T-helper 17 cell (primary cell): ENCODE measurements at places on chromosomes 16 and 17. TPM values are rescaled to one million over a fixed set of nuclear protein-coding genes. Genes with fewer than 3 reads are reported as not detected.
A peak's percentile ranks its signal among the peaks of the same experiment; 100 is the strongest.

DNA sequence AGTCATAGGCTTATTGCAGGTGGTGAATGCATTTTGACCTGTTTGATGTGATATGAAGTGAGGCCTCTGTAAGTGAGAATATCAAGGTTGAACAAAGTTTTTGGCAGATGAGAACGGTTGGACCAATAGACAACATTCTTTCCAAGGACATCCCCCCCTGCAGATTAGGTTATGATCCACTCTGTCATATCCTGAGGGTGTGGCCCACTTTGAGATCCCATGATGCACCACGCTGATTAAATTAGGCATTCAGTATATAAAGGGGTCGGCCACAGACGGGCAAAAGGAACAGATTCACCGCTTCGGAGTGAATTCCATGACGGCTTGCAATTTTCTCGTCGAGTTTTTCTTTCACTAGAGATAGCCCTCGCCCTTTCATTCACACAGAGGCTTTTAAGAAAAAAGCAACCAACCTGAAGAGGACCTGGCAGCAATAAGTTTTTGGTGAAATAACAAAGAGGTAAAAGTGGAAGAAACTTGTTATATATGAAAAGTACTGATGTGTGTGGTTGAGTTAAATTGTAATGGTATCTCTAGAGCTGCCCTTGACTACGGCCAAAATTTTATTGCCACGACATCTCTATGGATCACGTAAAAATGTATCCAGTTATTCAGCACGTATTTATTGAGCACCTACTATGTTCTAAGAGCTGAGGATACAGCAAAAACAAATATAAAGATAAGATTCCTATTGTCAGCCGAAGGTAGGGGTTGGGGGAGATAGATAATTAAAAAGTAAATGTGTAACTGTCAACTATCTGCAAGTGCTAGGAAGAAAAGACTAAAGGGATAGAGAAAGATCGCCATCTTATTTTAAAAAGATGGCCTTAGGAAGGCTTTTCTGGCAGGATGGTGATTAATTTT is 1.7 kb upstream of the RBBP6 start:
- no peak for DNase-seq

DNA sequence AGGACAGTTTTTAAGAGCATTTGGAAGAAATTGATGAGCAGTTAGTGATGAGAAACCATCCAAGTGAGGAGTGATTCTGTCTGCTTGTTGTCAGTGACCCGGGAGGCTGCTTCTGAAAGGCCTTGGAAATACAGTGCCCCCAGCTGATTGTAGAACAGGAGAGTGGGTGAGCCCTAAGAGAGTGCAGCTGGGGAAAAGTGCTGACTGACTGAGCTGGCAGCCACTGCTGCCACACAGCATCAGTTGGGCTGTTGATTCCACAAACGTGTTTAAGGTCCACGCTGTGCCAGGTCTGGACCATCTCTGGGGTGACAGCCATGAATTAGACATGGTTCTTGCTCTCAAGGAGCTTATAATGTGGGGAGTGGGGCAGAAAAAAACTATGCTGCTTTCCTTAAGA is 18.9 kb downstream of the NUP93 start:
- DNase-seq: no peak

DNA sequence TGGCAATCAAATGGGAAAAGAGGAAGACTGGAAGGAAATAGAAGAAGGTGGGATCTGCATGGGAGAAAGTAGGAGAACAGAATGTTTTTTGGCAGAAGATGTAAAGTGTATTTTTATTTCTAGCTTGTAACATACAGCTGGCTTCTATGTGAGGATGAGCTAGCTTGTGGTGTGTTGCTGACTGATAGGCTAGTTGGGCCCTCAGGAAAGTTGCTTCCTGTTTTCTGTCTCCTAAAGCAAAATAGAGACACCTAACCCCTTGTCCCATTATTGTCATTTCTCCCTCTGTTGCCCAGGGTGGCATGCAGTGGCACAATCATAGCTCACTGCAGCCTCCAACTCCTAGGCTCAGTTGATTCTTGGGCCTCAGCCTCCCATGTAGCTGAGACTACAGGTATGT is 15.9 kb downstream of the TNRC6A start:
- no peak for DNase-seq

- no peak for DNase-seq
Observed at GRCh38 chr16:59116744-59117143, 382.6 kb upstream of the GOT2 start.

- DNase-seq: no peak
Observed at GRCh38 chr16:8194794-8195193, 395.5 kb downstream of the TMEM114 start.

- no peak for DNase-seq
Observed at GRCh38 chr17:59764292-59764741, 56.9 kb downstream of the VMP1 start.

- no peak for DNase-seq
Observed at GRCh38 chr17:42673885-42674754, 2.7 kb downstream of the PLEKHH3 start.

DNA sequence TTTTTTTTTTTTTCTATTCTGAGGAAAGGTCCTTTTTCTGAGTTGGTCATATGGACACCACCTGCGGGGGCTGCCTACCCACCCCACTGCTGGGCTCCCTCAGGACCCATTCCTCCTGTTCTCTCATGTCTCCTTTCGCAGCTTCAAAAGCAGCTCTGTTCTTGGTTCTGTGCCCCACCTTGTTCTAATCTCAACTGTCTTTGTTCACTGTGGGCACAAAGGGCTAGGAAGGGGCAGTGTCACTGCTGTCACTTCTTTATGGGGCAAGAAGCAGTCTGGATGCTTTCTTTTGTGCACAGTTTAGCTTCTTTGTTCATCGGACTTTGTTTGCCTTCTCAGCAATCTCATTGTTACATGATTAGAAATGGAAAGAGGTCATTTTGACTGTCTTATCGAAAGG is 7.1 kb downstream of the GOSR2 start:
- no peak for DNase-seq

- peak; percentile 59 for DNase-seq
Observed at GRCh38 chr16:85275533-85276249, 163.4 kb upstream of the CIBAR2 start.

- DNase-seq: no peak
Observed at GRCh38 chr16:46745617-46746016, 2.5 kb downstream of the MYLK3 start.

- no peak for DNase-seq
Observed at GRCh38 chr17:1322480-1322879, 43.0 kb downstream of the TRARG1 start.

DNA sequence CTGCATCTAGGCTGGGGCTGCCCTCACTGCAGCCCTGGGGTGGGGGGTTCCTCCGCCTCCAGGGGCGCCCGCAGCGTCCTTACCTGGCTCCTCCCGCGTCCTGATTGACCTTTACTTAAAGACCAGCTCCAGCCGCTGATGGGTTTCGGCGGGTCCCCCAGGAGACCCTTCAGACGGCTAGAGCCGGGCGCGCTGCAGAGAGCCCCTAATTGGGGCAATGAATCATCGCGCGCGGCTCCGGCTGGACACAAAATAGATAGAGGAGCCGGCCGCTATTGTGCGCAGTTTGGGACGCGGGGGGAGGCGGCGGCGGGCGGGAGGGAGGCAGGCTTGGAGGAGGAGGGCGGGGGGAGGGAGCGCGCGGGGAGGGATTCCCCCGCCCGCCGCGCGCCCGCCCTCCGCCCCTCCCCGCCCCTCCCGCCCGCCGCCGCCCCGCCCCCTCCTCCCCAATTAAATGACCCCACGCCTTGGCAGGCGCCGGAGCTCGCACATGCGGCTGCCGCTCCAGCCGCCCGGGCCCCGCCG is 56.5 kb upstream of the CIBAR2 start:
- DNase-seq: no peak

DNA sequence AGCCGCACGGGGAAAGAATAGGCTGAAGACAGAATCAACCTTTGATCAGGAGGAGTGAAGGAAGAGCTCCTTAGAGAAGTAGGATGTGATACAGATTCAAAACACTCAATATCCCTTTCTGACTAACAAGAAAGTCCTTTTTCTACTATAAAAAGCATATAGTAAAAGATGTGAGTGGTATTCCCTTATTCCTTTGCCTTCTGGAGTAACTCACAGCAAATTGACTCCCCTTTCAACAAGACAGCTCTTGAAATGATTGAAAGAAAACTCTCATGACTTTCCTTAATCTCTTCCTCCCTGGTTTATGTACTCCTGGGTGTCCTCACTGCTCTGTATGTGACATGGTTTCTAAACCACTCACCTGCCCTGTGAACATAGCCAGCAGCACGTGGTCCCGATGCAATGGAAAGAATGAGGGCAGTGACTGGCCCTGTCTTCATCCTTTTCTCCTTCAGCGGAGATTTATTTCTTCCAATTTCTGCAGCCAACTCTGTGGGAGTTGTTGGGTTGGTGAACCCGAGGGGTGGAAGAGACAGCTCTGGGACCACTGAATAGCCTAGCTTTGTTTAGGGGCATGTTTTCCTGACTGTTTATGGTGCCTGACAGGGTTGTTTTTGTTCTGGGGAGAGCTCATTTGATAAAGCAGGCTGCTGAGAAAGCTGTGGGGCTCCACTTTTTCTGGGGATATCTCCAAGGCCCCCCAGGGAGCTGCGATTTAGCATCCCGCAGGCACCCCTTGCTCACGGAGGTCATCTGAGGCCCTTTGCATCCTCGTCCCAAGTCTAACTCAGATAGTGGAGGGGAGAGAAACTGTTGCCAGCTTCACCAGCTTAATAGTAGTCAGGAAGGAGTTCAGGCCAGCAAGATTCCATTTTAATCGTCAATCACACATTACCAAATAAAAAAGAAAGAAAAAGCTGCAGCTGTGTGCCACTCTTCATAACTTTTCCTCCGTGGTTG is 46.7 kb downstream of the MAP2K6 start:
- no peak for DNase-seq

DNA sequence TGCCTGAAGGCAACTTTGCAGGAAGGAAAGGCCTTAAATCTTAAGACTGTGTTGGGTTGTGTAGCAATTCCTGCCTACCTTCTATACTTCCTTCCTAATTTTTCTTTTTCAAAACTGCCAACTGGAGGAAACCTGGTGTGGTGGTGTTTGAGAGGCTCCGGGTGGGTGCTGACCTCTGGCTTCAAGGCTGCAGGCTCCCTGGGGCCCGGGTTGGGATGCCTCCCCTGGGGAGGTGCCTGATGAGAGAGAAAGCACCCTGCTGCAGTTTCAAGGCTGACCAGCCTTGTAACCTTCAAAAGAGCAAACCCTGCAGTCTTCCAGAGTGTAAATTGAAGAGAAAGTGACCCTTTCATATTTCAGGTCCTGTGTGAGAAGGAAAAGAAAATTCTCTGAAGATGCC is 55.9 kb downstream of the MSI2 start:
- DNase-seq: no peak

GRCh38 chr16:23950898-23951297 is 115.1 kb downstream of the PRKCB start:
- no peak for DNase-seq

- no peak for DNase-seq
Observed at GRCh38 chr17:42428141-42428944, 5.3 kb upstream of the CAVIN1 start.

GRCh38 chr17:38724337-38724988 is 5.7 kb upstream of the CISD3 start:
- no peak for DNase-seq

GRCh38 chr17:78318843-78319242 is 41.0 kb downstream of the SOCS3 start:
- DNase-seq: no peak

DNA sequence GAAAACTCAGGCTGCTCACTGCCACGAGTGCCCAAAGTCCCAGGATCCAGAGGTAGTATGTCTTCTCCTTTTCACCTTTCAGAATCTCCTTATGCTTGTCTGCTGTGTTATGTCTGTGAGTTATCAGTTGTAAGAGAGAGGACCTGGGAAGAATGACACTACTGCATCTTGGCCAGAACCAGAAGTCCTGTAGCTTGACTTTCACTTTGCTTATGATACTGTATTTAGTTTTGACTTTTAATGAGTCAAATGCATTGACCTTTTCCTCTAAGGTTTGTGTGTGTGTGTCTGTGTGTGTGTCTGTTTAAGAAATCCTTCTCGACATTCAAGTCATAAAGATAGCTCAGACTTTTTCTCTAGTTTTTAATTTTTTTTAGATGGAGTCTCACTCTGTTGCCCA is 43.4 kb downstream of the BMERB1 start:
- DNase-seq: no peak

DNA sequence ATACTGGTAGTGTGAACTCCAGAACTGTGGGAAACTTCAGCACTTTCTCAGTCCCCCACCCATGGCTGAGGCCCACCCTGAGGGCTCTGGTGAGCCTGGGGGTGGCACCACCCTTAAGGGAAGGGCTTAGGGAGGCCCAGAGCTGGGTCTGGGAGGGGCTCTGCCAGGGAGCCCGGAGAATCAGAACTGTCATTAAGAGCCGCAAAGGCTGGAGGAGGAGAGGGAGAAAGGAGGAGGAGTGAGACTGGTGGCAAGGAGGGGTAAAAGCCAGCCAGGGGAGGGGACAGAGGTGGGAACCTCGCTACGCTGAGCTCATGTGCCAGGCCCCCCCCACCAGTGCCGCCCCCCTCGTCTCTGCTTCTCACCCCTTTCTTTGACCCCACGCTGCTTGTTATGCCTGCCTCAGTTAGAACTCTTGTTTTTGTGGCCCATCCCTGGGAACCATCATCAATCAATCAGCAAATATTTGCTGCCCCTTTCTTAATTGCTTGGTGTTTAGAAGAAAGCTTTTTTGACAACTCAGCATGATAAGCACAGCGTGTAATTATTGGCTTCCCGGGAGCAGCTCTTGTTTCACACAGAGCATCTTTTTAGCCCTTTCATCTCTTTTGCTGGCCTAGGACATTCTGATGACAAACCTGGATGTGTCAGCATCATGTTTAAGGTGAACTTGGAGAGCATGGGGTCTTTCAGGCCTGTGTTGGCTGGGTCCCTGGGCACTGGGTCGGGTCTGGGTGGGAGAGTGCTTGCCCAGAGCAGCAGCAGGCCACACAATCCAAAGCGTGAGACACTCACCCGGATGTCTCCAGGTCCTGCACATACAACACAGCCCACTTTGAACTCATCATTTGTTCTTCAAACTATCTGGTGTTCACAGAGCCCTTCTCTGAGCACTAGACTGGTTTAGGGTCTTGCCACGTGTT is 77.7 kb downstream of the NETO2 start:
- no peak for DNase-seq

GRCh38 chr16:30775392-30776188 is 11.4 kb downstream of the ZNF629 start:
- DNase-seq: peak; percentile 18

GRCh38 chr16:81511371-81511770 is 66.8 kb downstream of the CMIP start:
- DNase-seq: no peak

- DNase-seq: no peak
Observed at GRCh38 chr16:84599521-84600202, 18.2 kb downstream of the COTL1 start.

GRCh38 chr16:23823475-23824384 is 12.1 kb upstream of the PRKCB start:
- no peak for DNase-seq

Gene KCNJ18
- not detected for total RNA-seq

Gene NOXO1
- 0.78 TPM for total RNA-seq

Gene KRT20
- not detected for total RNA-seq

Gene NPIPA2
- 4.1 TPM for total RNA-seq

Gene CARD14
- not detected for total RNA-seq

Gene LRRC75A
- total RNA-seq: 5.0 TPM

Gene RPRML
- total RNA-seq: not detected

Gene NPIPA5
- total RNA-seq: 12.3 TPM

Gene SRCIN1
- 0.52 TPM for total RNA-seq
